AG08396 (cell line): ENCODE measurements at places on chromosomes 2 and 18.
A peak's percentile ranks its signal among the peaks of the same experiment; 100 is the strongest.

DNA sequence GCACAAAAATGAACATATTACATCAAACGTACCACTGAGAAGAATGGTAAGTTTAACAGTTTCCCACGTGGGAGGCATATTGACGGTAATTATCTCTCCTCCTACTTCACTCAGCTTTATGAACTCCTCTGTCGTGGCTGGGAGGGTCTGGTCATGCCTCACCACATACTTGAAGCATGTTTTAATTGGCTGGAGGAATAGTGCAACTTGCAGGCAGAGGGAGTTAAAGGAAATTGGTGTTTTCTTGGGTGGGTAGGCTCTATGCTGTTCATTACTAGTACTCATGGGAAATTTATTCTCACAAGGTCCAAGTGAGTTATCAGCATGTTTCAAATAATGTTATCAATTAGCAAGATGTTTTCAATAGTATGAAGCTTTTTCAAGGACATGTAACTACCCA, 767.0 kb downstream of the PLCL1 start:
- DNase-seq, result no peak

DNA sequence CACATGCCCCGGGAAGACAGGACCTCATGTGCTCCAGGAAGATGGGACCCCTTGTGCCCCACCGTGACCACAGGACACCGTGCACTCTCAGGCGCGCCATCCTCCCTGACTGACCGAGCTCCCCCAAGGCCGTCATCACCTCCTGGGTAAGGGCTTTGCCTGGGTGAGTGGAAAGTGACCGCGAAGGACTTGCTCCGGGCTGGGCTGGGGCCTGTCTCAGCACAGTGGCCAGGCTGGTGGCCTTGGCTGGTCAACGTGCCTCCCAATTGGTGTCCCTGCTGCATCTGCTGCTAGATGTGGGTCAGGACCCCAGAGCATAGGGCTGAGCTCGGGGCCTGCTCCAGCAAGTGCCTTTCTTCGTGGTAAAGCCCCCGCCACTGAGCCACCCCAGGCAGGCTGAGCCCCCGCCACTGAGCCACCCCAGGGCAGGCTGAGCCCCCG, 69.7 kb upstream of the CTDP1 start:
- DNase-seq, result no peak

DNA sequence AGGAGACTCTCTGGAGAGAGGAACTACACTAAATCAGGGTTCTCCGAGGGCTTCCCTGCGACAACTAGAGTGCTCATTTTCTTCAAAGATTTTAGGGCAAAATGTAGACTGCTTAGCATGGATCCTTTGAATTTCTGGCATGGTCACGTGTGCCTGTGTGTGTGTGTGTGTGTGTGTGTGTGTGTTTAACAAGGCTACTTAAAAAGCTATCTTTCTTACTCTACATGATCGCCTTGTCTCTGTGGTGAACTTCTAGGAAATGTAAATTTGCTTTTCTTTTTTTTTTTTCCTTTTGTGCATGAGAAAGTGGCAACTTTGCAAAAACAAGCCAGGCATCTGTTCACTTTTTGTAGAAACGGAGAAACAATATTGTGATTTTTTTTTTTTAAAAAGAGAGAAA, 43.9 kb downstream of the SOX11 start:
- DNase-seq, result no peak

DNA sequence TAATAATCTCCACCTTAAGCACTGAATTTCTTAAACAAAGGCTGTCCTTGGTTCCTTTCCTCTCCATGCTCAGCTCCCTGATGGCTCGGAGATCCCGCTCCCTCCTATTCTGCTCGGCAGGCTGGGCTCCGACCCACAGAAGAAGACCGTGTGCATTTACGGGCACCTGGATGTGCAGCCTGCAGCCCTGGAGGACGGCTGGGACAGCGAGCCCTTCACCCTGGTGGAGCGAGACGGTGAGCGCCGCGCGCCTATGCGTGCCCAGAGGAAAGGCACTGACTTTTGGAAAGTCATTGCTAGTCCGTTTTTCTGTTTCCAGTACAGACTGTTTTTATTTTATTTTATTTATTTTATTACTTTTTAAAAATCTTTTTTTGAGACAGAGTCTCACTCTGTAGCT, 9.6 kb downstream of the CNDP2 start:
- DNase-seq, result no peak

DNA sequence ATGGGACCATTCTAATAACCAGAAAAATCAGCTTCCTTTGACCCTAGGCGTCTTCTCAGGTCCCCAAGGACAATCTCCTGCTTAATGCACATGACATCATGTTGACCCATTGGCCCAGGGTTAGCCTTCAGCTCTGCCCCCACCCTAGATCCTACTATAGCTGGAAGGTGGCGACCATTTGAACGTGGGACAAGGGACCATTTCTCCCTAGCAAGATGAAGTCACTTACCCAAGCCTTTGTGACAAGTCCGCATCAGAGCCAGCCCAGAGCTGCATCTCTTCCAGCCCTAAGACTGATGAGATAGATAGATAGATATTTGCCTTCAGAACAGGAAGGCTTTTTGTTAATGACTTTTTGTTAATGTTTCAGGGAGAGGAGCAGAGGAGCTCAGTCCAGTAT, 28.2 kb upstream of the TAF1B start:
- no peak for DNase-seq

DNA sequence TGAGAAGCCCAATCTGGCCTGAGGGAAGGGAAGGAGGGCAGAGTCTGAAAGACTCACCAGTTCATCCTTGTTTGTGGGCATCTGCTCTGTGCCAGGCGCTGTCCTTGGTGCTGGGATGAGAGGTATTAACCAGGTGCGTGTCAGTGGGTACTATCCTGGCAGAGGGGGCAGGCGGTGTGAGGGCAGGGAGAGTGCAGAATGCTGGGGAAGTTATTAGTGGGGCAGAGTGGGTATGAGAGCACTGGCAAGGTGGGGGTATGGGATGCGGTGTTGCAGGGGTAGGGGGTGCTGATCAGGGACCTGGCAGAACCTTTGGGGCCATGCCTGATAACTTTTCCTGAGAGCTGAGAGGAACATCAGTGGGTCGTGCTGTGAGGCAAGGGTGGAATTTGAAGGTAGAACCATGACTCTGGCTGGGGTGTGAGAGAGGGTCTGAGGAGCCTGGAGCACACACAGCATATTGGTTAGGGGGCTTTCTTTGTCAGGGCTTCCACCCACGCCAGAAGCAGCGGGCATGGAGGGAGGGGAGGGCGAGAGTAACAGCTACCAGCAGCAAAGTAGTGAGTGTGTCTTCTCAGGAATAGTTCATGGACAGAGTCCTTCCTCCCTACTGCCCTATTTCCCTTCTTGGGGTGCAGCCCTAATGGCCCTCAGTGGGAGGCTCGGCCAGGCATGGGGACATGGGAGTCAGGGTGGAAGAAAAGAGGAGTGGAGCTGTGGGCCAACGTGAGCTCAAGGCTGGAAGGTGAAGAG, 290.7 kb downstream of the CYP26B1 start:
- no peak for DNase-seq

DNA sequence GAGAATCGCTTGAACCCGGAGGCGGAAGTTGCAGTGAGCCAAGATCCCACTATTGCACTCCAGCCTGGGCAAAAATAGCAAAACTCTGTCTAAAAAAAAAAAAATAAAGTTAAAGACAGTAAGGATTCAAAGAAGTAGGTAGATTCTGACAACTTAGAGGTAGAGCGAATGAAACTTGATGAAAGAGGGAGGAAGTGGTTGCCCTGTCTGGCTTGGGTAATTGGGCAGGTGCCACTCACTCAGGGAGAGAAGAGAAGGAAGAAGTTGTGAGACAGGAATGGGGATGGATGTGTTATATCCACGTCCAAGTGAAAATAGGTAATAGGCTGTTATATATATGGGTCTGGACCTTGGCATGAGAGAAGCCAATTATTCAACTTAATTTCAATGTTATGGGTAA, 26.3 kb downstream of the NDC80 start:
- no peak for DNase-seq

GRCh38 chr2:127193967-127194280, 26.2 kb downstream of the CYP27C1 start:
- peak; percentile 58 for DNase-seq

- DNase-seq, result no peak
Observed at GRCh38 chr2:133197156-133197555, 371.1 kb downstream of the NCKAP5 start.

DNA sequence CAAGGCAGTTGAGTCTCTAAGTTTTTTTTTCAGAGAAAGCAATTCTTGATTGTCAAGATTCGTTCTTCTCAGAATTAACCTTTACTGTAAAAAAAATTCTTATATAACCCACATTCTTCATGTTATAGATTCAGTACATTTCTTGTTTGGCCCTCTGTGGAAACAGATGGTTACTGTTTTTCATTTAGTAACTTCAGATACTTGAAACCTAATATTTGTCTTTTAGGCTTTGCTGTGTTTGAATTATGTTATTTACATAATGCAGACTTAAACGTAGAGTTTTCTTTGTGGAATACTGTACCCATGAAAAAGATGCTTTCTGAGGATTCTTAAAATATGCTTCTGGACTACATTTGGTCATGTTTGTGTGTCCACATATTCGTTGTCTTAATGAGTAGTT, 48.2 kb downstream of the EML4 start:
- no peak for DNase-seq

- no peak for DNase-seq
Observed at GRCh38 chr2:127942002-127942401, 56.2 kb upstream of the AMMECR1L start.

DNA sequence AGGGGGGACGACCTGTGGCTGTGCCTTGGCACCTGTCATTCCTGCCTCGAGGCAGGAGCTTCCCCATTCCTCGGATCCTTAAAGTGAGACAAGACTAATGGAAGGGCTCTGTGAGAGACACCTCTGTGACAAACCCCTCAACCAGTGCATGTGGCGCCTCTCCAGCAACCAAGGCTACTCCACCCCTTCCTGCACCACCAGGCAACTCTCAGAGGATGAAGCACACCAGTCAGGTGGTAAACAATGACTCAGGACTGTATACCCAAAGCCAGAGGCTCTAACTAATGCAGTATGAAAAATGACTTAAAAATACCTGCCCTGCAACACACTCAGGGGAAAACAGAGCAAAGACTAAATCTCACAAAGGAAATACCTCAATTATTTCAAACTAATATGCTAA, 136.9 kb downstream of the UXS1 start:
- DNase-seq, result no peak

- no peak for DNase-seq
Observed at GRCh38 chr18:28995319-28995718, 818.4 kb upstream of the CDH2 start.

DNA sequence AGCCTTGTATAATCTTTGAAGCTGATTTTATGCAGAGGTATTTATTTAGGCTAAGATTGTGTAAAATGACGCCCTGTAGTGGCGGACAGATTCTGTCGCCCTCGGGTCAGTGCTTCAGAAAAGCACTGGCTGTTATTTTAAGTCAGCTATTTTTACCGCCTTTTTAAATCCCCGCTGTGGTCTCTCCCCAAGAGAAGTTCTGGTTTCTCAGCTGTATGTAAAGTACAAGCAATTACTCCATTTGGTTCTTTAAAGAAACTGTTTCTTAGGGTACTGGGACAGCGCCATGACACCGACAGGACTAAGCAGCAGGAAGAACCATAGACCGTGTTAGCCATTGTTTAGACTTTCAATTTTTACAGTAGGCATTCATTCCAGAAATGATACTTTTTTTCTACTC, 65.0 kb downstream of the UGGT1 start:
- no peak for DNase-seq

- DNase-seq, result peak; percentile 90
Observed at GRCh38 chr2:1744446-1745170, at the start of gene PXDN. Gene PXDN, minus strand, starts transcription at chr2:1744515. Its CDS starts 60 bp downstream, at chr2:1744455.

DNA sequence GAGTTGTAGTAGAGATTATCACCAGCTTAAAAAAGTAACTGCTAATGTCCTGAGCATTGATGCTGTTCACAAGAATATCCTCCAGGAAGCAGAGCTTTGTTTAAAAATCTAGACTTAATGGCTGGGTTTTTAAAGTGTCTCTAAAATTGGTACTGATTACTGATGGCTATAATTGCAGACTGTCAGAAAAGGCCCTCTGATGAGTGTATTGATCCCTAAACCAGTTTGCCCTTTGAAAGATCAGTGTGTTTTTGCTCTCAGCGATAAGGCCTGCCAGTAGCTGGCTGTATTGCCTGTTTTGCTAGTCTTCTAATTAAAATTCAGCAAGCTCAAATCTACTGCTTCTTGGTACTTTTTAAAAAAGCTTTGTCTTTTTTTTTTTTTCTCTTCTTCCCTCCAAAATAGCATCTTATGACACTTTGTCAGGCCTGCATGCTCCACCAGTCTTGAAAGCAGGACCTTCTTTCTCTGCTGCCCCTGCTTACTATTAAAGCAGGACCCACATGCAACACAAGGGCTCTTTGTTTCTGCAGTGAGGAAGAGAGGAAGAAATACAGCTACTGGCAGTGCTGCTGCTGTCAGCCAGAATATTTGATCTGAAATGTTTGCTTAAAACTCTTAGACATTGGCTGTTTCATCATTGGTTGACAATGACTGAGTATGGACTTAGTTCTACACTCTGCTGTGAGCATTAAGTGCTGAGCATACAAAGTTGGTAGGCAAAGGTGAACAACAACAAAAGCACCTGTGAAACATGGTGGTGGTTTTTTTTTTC, 1.8 kb downstream of the SEC11C start:
- DNase-seq, result no peak

DNA sequence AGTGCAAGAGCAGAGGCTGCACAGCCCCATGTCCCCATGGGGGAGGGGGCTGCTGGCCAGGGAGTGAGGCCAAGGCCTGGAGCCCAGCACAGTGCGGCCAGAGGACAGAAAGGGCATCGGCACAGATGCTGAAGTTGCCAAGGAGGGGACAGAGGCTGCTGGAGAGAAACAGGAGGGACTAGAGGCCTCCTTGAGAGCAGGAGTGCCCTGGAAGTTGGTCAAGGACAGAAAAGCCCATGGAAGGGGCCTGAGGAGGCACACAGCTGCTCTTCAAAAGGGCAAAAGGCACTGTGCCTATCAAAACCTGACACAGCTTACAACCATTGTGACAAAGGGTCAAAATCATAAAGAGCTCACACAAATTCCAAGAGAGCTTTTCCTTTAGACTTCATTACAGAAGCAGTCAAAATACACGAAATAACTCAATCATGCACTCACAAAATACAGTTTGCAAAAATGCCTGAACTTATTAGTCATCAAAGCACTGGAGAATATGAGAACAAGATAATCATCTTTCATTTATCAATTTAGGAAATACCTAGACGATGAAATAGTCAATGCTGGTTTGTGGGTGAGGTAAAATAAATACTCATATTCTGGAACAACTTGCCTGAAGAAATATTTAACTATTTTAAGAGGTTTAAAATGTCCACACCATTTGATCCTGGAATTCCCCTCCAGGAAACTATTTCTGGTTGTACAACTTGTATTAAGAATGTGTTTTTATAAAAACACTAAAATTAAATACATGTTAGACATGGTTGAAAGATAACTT, 79.6 kb downstream of the USP40 start:
- peak; percentile 73 for DNase-seq

GRCh38 chr2:20678086-20678395, 11.1 kb downstream of the GDF7 start:
- no peak for DNase-seq

GRCh38 chr2:166284359-166284758, 91.4 kb downstream of the SCN9A start:
- no peak for DNase-seq

DNA sequence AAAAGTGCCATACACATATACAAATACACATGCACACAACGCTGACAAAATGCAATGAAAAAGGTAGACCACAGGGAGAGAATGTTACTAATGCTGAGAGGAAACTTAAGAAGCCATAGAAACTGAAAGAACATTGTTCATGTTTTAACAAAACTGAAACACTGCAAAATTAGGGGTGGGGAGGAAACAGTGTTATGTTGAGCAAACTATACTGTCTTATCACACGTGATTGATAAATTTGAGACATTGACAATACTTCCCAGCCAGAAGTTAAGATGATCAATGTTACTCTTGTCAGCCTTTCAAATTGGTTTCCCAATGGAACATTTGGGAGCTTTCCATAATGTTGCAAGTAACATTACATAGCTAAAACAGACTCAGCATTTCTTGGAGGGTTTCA, 165.5 kb downstream of the L3MBTL4 start:
- DNase-seq, result no peak
